ENCODE measurements at places on chromosomes 13 and 19.

DNA sequence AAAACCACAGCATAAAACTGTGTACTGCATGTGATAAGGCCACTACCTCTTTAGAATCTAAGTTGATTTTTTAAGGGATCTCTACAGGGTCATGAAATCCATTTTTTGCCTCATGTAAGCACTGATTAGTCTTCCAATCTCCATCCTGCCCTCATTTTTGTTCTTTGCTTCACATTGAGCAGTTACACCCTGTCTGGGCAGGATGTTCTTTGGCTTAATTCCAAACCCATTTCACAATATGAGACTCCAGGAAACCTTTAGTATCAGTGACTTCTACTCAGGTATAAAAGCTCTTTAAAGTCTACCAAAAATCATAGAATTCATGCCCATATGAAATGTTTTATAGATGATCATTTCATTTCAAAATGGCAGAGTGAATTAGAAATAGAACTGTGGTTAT, 592.6 kb downstream of the TBC1D4 start:
- no peaks in the 10 kb centered on the region for H3K4me1 ChIP-seq
- H3K4me3 ChIP-seq, result no peak overlapping the region
- H3K27me3 ChIP-seq, result peaks cover 2% of the 10 kb centered on the region
- no peaks in the 10 kb centered on the region for H3K36me3 ChIP-seq
- H3K27ac ChIP-seq, result no peak overlapping the region

- H3K27ac ChIP-seq, result no peak overlapping the region
- DNase-seq, result no peak
- H3K36me3 ChIP-seq, result no peaks in the 10 kb centered on the region
- H3K4me3 ChIP-seq, result no peak overlapping the region
These were observed 212.5 kb downstream of the POSTN start for GRCh38 chr13:37385956-37386670.

DNA sequence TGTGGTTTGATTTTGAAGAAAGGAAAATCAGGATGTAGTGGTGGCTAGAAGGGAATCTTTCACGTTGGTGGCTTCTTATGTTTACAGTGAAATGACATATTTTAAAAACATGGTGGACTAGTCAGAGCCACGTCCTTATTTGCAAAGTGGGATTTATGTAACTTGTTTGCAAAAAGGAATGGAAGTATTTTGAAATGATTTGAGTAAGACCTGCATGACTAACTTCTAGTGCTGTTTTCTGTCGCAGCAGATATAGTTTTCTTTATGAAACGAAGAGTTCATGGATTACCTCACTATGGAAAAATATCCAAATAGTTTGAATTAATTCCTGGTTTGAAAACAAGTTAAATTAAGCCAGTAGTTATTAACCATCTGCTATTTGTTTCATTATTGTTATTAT, 476.5 kb downstream of the MYO16 start:
- no peak overlapping the region for H3K4me3 ChIP-seq
- peaks cover 6% of the 10 kb centered on the region for H3K27me3 ChIP-seq
- H3K4me1 ChIP-seq, result no peaks in the 10 kb centered on the region
- no peak for DNase-seq
- H3K27ac ChIP-seq, result no peak overlapping the region

DNA sequence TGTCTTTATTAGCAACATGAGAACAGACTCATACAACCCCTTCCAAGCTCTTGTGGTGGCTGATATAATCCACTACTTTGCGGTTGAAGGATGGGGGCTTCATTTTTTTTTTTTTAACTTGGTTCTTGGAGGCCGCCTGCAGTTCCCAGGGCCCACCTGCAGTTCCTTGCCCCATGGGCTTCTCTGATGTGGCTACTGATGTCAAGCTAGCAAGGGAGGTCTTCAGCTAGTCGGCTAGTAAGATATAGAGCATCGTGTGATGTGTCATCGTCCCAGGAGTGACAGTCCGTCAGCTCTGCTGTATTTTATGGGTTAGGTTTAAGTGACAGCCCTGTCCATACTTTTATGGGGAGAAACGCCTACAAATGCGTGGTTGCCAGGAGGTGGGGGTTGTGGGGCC, 26.1 kb downstream of the UHRF1 start:
- no peak for DNase-seq
- no peaks in the 10 kb centered on the region for H3K4me1 ChIP-seq
- no peaks in the 10 kb centered on the region for H3K27me3 ChIP-seq
- no peak overlapping the region for H3K27ac ChIP-seq
- H3K4me3 ChIP-seq, result no peak overlapping the region

DNA sequence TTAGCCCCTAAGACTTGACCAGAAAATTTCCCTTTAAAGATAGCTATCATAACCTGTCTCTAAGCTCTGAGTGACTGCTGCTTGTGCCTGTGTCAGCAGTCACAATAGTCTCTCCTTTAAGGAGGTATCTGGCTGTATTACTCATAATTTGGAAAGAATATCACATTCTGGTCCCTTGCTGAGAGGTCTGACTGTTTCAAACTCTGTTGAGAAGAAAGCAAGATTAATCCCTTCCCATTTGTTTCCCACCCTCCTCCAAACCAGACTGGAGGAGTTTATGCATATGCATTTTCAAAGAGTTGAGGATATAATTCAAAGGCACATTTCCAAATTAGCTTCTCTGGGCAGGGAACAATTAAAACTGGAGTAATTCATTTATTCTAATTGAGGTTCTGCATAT, 2.3 kb downstream of the HTR2A start:
- peak overlapping the region; percentile 35 for H3K4me3 ChIP-seq
- H3K27ac ChIP-seq, result no peak overlapping the region
- no peaks in the 10 kb centered on the region for H3K36me3 ChIP-seq
- peaks cover 15% of the 10 kb centered on the region for H3K4me1 ChIP-seq
